Uterus (tissue), 4 donors: ENCODE measurements at places on chromosomes 4 and X. TPM values are rescaled to one million over a fixed set of nuclear protein-coding genes. Genes with fewer than 3 reads are reported as not detected.

Gene POU3F4
- total RNA-seq: not detected

Gene UGT2A1
- total RNA-seq: not detected

Gene ANKRD50
- 78.5 TPM for total RNA-seq

Gene GPRIN3
- 9.7 TPM for total RNA-seq

Gene GAGE12J
- total RNA-seq: not detected

Gene PF4V1
- not detected for total RNA-seq

Gene TNIP3
- 0.48 TPM for total RNA-seq

Gene NUDT10
- 45.9 TPM for total RNA-seq

Gene FREM3
- 1.9 TPM for total RNA-seq

Gene SPANXB1
- total RNA-seq: not detected

Gene CTSO
- 22.0 TPM for total RNA-seq

- no peaks in the 10 kb centered on the region for H3K27me3 ChIP-seq
- H3K27ac ChIP-seq: no peak overlapping the region
- H3K4me1 ChIP-seq: no peaks in the 10 kb centered on the region
- no peak overlapping the region for H3K4me3 ChIP-seq
- no peaks in the 10 kb centered on the region for H3K36me3 ChIP-seq
- no peak for DNase-seq
Observed at GRCh38 chrX:20061855-20062254, 54.9 kb downstream of the MAP7D2 start.

- no peak overlapping the region for H3K27ac ChIP-seq
- no peaks in the 10 kb centered on the region for H3K36me3 ChIP-seq
- DNase-seq: no peak
- H3K4me1 ChIP-seq: no peaks in the 10 kb centered on the region
- no peak overlapping the region for H3K4me3 ChIP-seq
Observed at GRCh38 chrX:109739625-109740432, 6.8 kb upstream of the ACSL4 start.

- H3K4me1 ChIP-seq: no peaks in the 10 kb centered on the region
- H3K4me3 ChIP-seq: no peak overlapping the region
- H3K27me3 ChIP-seq: no peaks in the 10 kb centered on the region
- H3K36me3 ChIP-seq: no peaks in the 10 kb centered on the region
Observed at GRCh38 chr4:26191353-26191752, 129.5 kb upstream of the RBPJ start.

- no peak overlapping the region for H3K27ac ChIP-seq
- H3K27me3 ChIP-seq: no peaks in the 10 kb centered on the region
- no peak for DNase-seq
- no peaks in the 10 kb centered on the region for H3K4me1 ChIP-seq
Observed at GRCh38 chr4:85514117-85514516, 39.2 kb downstream of the ARHGAP24 start.

DNA sequence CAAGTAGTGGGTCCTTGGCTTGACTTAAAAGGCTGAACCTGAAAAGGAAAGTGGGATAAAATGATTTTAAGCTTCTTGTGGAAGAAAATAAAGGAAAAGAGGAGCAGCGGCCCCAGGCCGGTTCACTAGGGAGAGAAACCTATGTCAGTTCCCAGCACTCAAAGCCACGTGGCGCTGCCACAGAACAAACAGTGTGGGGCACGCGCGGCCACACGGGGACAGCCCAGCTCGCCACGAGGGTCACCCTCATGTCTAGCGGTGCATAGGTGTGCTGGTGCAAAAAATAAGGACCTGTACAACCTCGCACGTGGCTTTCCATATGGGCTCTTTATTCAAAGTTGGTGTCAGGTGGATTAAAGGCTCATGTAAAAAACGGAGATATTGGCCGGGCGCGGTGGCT lies 17.1 kb downstream of the MSANTD1 start:
- no peak overlapping the region for H3K27ac ChIP-seq
- H3K36me3 ChIP-seq: no peaks in the 10 kb centered on the region
- no peaks in the 10 kb centered on the region for H3K4me1 ChIP-seq
- H3K27me3 ChIP-seq: no peaks in the 10 kb centered on the region
- H3K4me3 ChIP-seq: no peak overlapping the region

DNA sequence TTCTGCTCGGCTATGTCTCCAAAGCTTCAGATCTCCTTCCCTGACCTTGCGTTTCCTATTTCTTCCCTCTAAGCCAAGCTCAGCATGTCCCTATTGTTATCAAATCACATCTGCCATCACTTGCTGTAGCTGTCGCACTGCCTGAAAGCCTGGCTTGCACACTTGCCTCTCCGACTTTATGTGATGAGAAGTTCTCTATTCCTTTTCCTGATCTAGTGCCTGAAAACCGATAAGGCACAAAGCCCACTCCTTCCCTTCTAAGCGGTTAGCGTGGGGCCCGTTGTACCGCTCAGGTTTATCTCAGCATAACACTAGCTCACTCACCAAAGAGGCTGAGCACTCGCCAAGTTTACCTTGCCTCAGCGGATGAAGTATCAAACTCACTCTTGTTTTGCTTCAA lies 816 bp downstream of the NMU start:
- H3K4me3 ChIP-seq: no peak overlapping the region
- H3K27ac ChIP-seq: no peak overlapping the region
- H3K4me1 ChIP-seq: no peaks in the 10 kb centered on the region
- no peaks in the 10 kb centered on the region for H3K27me3 ChIP-seq
- H3K36me3 ChIP-seq: no peaks in the 10 kb centered on the region

DNA sequence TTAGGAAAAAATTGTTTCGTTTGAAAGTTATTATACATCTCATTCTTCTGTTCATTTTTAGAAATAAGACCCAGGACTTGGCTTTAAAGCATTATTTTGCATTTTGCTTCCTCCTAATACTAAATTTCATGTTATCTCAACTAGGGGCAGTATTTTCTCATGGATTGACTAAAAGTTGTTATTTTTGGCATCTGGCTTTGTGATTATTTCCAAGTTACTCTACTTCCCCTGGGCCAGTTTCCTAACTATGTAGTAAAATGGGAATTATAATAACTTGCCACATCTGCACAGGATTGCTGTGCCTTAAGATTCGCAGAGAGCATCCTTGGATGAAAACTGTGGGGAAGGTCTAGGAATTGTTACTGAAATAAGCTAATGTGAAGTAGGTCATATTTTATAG lies 3.0 kb downstream of the RBPJ start:
- no peaks in the 10 kb centered on the region for H3K4me1 ChIP-seq
- no peaks in the 10 kb centered on the region for H3K36me3 ChIP-seq
- H3K27me3 ChIP-seq: no peaks in the 10 kb centered on the region

DNA sequence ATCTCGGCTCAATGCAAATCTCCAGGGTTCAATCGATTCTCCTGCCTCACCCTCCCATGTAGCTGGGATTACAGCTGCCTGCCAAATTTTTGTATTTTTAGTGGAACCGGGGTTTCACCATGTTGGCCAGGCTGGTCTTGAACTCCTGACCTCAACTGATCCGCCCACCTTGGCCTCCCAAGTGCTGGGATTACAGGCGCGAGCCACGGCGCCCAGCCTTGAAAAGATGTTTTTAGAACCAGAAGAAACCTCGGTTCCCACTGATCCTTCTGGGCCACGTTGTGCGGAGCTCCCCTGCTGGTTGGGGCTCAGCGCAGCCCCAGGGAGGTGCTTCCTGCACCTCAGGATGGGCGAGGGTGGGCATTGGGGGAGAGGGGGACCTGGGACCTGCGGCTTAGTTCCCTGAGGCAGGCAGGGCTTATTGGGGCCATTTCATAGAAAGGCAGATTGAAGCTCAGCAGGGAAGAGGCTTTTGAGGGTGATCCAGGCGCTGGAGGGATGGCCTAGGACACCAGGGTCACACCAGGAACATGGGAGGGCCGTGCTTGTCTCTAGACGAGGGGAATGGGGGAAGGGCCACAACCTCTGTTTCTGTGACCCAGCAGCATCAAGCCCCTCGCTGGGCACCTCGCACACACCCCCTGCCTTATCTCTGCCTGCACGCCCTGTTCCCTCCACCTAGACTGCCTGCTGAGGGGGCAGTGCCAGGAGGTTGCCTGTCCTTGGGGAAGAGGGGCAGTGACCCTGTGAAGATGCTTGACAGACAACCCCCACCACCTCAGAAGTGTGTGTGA lies 6.3 kb upstream of the ADD1 start:
- peaks cover 6% of the 10 kb centered on the region for H3K4me1 ChIP-seq
- peak overlapping the region; percentile 17 for H3K4me3 ChIP-seq
- H3K27me3 ChIP-seq: no peaks in the 10 kb centered on the region
- H3K27ac ChIP-seq: peak overlapping the region; percentile 81
- no peaks in the 10 kb centered on the region for H3K36me3 ChIP-seq
- DNase-seq: no peak

DNA sequence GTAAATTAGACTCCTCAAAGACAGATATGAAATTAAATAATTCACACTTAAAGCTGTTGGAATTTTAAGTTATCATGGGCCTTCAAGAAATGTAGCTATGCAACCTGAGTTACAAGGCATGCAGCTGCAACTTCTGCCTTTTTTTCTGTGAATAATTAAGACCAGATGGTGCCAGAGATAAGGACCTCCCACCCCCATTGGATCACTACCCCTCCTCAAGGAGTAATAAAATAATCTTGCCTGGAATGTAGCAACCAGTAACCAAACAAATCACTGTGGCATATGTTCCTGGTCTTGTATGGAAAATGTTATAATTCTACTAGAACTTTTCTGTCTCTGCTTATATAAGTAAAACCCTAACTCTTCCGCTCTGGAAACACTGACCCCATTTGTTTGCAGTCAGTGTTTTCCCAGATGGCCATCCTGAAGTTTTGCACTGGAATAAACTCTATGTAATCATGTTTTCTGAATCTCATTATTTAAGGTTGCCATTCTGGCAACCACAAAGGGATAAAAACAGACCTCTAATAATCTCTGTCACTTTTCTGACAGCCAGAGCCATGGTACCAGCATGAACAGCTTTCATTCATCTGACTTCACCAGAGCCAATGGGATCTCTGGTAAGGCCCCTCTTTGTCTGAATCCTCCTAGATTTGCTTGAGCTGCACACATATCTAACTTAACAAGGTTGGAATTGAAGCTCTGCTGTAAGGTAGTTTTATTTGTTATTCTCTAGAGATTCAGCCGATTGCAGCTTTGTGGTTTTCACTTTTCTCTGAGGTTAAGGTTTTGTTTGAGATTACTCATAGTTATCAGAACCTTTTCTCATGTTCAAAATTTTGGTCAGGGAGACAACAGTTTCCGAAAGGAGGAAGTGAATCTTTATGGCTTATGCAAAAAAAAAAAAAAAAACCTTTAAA lies 274.6 kb downstream of the NAF1 start:
- no peaks in the 10 kb centered on the region for H3K27me3 ChIP-seq
- no peak overlapping the region for H3K27ac ChIP-seq
- no peaks in the 10 kb centered on the region for H3K36me3 ChIP-seq
- H3K4me1 ChIP-seq: no peaks in the 10 kb centered on the region

- no peak overlapping the region for H3K4me3 ChIP-seq
- DNase-seq: no peak
- no peaks in the 10 kb centered on the region for H3K4me1 ChIP-seq
- H3K27ac ChIP-seq: no peak overlapping the region
- H3K27me3 ChIP-seq: no peaks in the 10 kb centered on the region
- H3K36me3 ChIP-seq: no peaks in the 10 kb centered on the region
Observed at GRCh38 chr4:56803471-56803870, 18.0 kb downstream of the SPINK2 start.
